ENCODE measurements at places on chromosomes 1 and 21.

- no peak for DNase-seq
Measured at GRCh38 chr1:121408354-121408753, 223.6 kb downstream of the SRGAP2C start.

GRCh38 chr1:48572646-48573258, 100.7 kb upstream of the SPATA6 start:
- no peak for DNase-seq

GRCh38 chr1:232764458-232765251, 40.6 kb upstream of the MAP10 start:
- DNase-seq: no peak

DNA sequence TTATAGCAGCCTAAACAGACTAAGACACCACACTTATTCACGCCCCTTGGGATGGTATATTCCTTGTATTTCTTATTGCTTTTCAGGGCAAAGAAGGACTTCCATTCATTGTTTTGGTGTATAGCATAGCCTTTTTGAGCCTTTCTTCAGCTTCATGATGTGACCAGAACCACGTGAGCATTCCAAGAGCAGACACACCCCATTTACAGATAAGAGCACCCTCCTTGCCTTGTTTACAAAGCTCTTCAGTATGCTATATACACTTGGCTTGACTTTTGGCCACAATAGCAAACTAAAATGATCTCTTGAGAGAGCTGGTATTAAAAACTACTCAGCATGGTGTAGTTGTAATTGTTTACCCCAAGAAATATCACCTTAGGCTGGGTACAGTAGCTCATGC, 78.7 kb downstream of the PIK3R3 start:
- DNase-seq: no peak

GRCh38 chr1:58997060-58997411, 213.2 kb upstream of the JUN start:
- no peak for DNase-seq

DNA sequence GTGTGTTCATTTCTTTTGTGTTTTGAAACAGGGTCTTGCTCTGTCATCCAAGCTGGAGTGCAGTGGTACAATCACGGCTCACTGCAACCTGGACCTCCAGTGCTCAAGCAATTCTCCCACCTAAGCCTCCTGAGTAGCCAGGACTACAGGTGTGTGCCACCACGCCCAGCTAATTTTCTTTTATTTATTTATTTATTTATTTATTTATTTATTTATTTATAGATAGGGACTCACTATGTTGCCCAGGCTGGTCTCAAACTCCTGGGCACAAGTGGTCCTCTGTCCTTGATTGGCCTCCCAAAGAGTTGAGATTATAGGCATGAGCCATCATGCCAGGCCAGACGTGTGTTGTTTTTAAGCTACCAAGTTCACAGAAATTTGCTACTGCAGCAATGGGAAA, 43.8 kb upstream of the TLR5 start:
- no peak for DNase-seq

- DNase-seq: no peak
Measured at GRCh38 chr1:245444945-245445344, 290.2 kb downstream of the KIF26B start.

GRCh38 chr1:209707308-209707707, 2.7 kb downstream of the HSD11B1 start:
- no peak for DNase-seq

GRCh38 chr1:175717610-175718540, 25.5 kb downstream of the TNR start:
- no peak for DNase-seq

Data from stimulated activated CD8-positive, alpha-beta memory T cell treated with anti-CD3 and anti-CD28 coated beads, Interleukin-15, amount 100 ng/mL, for 4 hours (primary cell).